NCI-H1105 (cell line): ENCODE measurements at places on chromosomes 12 and 14.
A peak's percentile ranks its signal among the peaks of the same experiment; 100 is the strongest.

DNA sequence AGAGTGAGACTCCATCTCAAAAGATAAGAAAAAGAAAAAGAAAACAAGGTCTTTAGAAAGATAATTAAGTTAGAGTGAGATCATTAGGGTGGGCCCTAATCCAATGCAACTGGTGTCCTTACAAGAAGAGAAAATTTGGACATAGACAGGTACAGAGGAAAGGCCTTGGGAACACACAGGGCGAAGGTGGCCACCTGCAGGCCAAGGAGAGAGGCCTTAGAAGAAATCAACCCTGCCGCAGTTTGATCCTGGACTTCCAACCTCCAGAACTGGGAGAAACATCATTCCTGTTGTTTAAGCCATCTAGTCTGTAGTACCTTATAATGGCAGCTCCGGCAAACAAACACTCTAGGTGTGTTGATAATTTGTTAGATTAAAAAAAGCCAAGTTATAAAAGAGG is 491.9 kb downstream of the MED13L start:
- no peak for DNase-seq

- DNase-seq: no peak
These were observed 270.7 kb upstream of the GARIN2 start for GRCh38 chr14:66918527-66918926.

- no peak for DNase-seq
These were observed 140.5 kb downstream of the KCNA5 start for GRCh38 chr12:5184186-5184585.

GRCh38 chr14:105211086-105211757 is 30.1 kb upstream of the NUDT14 start:
- no peak for DNase-seq

- peak; percentile 82 for DNase-seq
These were observed at the start of gene GNG2 for GRCh38 chr14:51860164-51860824. TSS of gene GNG2 (plus strand) at chr14:51860612. CDS start at chr14:51950679, 90,067 bp downstream.

- DNase-seq: no peak
These were observed 455.1 kb downstream of the RAD51B start for GRCh38 chr14:68274725-68275124.

DNA sequence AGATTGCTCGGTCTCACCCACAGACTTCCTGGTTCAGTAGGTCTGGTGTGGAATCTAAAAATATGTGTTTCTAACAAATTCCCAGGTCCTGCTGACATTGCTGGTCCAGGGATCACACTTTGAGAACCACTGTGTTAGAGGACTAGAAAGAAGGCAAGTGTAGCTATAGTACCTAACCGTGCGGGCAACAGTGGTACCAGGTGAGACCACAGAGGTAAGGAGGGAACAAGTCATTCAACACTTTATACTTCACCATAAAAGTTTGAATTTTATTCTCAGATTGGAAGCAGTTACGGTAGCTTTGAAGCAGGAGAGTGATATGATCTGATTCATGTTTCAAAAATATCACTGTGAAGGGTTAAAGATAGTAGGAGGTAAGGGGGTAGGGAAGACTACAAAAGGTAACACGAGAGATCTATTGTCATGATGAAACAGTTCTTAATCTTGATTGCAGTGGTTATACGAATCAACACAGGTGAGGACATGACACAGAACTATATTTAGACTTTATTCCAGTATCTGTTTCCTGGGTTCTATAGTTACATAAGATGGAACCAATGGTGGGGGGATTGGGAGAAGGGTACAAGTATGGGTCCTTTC is 73.5 kb downstream of the CDK17 start:
- no peak for DNase-seq
